ENCODE measurements at places on chromosomes 5 and 9. TPM values are rescaled to one million over a fixed set of nuclear protein-coding genes. Genes with fewer than 3 reads are reported as not detected.

DNA sequence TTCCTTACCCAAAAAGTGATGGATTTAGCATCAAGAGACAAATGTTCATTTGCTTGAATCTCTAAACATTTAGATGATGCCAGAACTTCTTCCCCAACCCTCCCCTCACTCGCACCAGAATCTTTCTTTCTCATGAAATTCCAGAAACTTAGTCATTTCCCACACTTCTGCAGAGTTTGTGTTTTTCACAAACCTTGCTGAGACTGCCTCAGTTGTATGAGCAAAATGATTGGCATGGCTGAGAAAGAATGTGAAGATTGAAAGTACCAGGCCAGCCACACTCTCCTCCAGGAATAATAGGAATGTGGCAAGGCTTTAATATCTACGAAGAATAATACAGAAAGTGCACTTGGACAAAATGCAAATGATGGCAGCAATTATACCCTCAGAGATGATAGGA is 428.3 kb upstream of the CDH6 start:
- H3K36me3 ChIP-seq, result no peaks in the 10 kb centered on the region
- no peak overlapping the region for H3K27ac ChIP-seq
- H3K4me3 ChIP-seq, result no peak overlapping the region
- no peaks in the 10 kb centered on the region for H3K4me1 ChIP-seq

DNA sequence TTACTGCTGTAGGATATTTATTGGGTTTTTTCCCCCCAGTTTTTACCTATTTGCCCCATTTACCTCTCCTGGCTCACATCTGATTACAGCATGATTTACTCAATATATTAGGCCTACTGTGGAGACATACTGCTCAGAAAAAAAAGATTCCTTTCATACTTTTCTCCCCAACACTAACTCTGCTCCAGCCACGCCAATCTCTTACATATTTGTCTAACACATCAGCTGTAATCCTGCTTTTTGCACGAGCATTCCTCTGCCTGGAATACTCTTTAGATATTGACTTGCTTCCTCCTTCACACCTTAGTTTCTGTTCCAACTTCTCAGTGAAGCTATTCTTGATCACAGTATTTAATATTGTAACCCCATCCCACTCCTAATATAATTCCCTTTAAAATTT is 158.1 kb upstream of the VCAN start:
- H3K27me3 ChIP-seq, result no peaks in the 10 kb centered on the region
- H3K36me3 ChIP-seq, result no peaks in the 10 kb centered on the region
- peaks cover 8% of the 10 kb centered on the region for H3K4me1 ChIP-seq
- H3K4me3 ChIP-seq, result no peak overlapping the region

- H3K27ac ChIP-seq, result no peak overlapping the region
- no peaks in the 10 kb centered on the region for H3K27me3 ChIP-seq
- DNase-seq, result no peak
- no peaks in the 10 kb centered on the region for H3K36me3 ChIP-seq
- no peaks in the 10 kb centered on the region for H3K4me1 ChIP-seq
Measured at GRCh38 chr9:117656002-117656401, 48.2 kb upstream of the TLR4 start.

DNA sequence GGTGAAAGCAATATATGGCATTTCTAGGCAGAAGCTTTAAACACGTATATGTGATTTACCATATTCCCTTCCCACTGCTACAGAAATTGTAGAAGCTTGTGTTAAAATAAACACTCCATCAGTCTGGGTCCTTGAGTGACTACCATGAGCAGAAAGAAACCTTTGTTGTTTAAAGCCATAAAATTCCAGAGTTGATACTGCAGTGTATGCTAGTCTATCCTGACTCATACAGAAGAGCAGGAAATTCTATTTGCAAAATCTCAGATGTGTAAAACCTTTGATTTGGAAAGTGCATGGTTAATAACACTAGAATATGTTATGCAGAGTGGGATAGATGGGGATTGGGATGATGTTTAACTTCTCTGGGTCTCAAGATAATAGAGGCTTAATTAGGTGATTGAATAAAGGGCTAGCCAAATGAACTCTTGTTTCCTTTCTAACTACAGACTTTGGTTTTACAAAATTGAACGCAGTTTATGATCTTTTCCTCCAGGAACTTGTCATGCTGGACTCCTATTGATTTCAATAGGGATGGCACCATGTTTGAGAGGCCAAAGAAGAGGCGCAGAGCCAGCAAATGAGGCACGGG is 282.7 kb upstream of the VLDLR start:
- no peaks in the 10 kb centered on the region for H3K27me3 ChIP-seq
- no peak overlapping the region for H3K4me3 ChIP-seq
- DNase-seq, result no peak
- H3K4me1 ChIP-seq, result no peaks in the 10 kb centered on the region
- H3K27ac ChIP-seq, result no peak overlapping the region
- H3K36me3 ChIP-seq, result no peaks in the 10 kb centered on the region

- no peaks in the 10 kb centered on the region for H3K27me3 ChIP-seq
- no peak for DNase-seq
- no peak overlapping the region for H3K27ac ChIP-seq
- H3K36me3 ChIP-seq, result no peaks in the 10 kb centered on the region
Measured at GRCh38 chr5:5613261-5613990, 190.9 kb downstream of the ICE1 start.

GRCh38 chr9:16484180-16484579 is 386.3 kb downstream of the BNC2 start:
- H3K27me3 ChIP-seq, result no peaks in the 10 kb centered on the region
- no peak overlapping the region for H3K27ac ChIP-seq
- no peaks in the 10 kb centered on the region for H3K36me3 ChIP-seq

DNA sequence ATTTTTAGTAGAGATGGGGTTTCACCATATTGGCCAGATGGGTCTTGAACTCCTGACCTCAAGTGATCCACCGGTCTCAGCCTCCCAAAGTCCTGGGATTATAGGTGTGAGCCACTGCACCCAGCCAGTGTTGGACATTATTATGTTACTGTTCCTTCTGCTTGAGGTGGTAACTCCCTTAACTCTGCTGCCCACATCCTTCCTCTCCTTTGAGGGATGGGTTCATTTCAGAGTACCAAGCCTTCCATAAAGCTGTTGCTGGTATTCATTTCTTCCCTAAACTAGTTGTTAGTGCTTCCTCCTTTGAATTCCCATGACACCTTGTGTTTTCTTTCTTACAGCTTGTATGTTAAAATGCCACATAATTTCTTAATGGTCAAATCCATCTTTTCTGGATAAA is 54.0 kb downstream of the CTNNA1 start:
- H3K36me3 ChIP-seq, result peaks cover 54% of the 10 kb centered on the region
- no peak for DNase-seq
- H3K27me3 ChIP-seq, result no peaks in the 10 kb centered on the region
- no peak overlapping the region for H3K4me3 ChIP-seq
- peaks cover 16% of the 10 kb centered on the region for H3K4me1 ChIP-seq
- no peak overlapping the region for H3K27ac ChIP-seq

GRCh38 chr5:65117525-65117924 is 348.8 kb downstream of the CWC27 start:
- H3K27me3 ChIP-seq, result no peaks in the 10 kb centered on the region
- H3K36me3 ChIP-seq, result no peaks in the 10 kb centered on the region
- no peak overlapping the region for H3K4me3 ChIP-seq
- no peaks in the 10 kb centered on the region for H3K4me1 ChIP-seq

DNA sequence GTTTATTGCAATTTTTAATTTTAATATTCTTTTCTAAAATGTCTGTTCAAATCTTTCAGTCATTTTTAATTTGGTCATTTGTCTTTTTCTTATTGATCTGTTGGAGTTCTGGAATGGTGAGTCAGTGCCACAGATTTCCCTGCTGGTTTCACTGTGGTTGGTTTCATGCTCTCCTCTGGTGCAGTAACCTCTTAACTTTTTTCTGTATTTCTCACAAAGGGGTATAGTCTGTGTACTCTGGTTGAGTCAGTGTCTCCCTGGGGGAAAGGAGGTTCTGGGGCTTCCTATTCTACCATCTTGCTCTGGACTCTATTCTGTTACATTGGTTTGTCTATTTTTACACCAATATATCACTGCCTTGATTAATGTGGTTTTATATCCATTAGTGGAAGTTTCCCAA is 178.8 kb downstream of the CSNK1G3 start:
- peaks cover 5% of the 10 kb centered on the region for H3K4me1 ChIP-seq
- peak; percentile 14 for DNase-seq
- no peaks in the 10 kb centered on the region for H3K27me3 ChIP-seq
- H3K4me3 ChIP-seq, result no peak overlapping the region

DNA sequence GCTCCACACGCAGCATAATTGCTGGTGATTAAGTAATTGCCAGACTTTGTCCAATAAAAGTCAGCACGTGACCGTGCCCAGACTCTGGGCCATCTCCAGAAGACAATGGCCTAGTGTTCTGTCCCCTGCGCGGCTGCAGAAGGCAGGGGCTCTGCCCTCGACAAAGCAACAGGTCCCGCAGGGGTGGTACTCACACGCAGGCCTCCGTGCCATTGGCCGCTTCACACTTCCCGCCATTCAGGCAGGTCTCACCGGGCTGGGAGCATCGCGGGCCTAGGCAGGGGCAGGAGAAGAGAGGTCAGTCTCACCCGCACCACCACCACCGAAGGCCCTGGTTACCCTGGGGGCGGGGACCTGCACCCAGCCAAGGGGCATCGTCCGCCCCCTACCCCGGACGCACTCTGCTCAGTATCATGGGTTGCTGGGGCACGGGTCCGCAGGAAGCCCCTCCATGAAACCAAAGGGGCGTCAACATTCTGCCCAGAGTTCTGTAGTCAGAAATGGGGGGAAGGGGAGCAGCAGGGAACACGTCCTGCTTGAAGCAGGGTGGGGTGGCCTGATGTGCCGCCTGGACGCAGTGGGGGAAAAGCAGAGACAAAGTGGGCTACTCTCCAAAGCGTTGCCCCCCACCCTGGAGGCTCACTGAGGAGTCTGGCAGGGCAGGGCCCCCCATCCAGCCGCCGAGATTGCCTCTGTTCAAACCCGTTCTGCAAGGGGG is 1.9 kb downstream of the NOTCH1 start:
- H3K27ac ChIP-seq, result no peak overlapping the region
- DNase-seq, result peak; percentile 58
- H3K27me3 ChIP-seq, result no peaks in the 10 kb centered on the region
- H3K36me3 ChIP-seq, result peaks cover 34% of the 10 kb centered on the region

- peaks cover 2% of the 10 kb centered on the region for H3K27me3 ChIP-seq
- H3K4me1 ChIP-seq, result no peaks in the 10 kb centered on the region
- H3K36me3 ChIP-seq, result no peaks in the 10 kb centered on the region
- H3K4me3 ChIP-seq, result no peak overlapping the region
Measured at GRCh38 chr5:9545136-9545991, 511 bp downstream of the SEMA5A start.

The EFCAB9 gene
- not detected for total RNA-seq

The TLE1 gene
- 46.1 TPM for total RNA-seq

The ALDOB gene
- total RNA-seq, result 7.1 TPM

The PFN3 gene
- not detected for total RNA-seq
